ENCODE measurements at places on chromosomes 5 and 9. TPM values are rescaled to one million over a fixed set of nuclear protein-coding genes. Genes with fewer than 3 reads are reported as not detected.

Gene HACD4
- total RNA-seq = 1.4 TPM

Gene SELENOP
- total RNA-seq = 2.6 TPM

Gene STPG3
- not detected for total RNA-seq

Gene C8G
- total RNA-seq = not detected

Gene GCNT4
- 2.7 TPM for total RNA-seq

Gene MARVELD2
- 0.53 TPM for total RNA-seq

Gene PPP3R2
- not detected for total RNA-seq

Gene FCN2
- not detected for total RNA-seq

Gene CSF2
- total RNA-seq = not detected

Gene TNFSF15
- total RNA-seq = under 0.01 TPM

Gene ACTBL2
- total RNA-seq = 0.23 TPM

Gene PCDHB10
- 0.68 TPM for total RNA-seq

Gene PLCXD3
- total RNA-seq = 2.5 TPM

Gene MARCHF11
- not detected for total RNA-seq

Gene CTSV
- total RNA-seq = 1.9 TPM

Gene GAPT
- total RNA-seq = not detected

Gene CCNJL
- total RNA-seq = 1.6 TPM

Gene ECPAS
- 81.3 TPM for total RNA-seq

Gene AQP7
- 1.6 TPM for total RNA-seq

Gene AKNA
- total RNA-seq = 6.1 TPM

Gene KLF9
- 16.4 TPM for total RNA-seq

Gene TEK
- 29.1 TPM for total RNA-seq

Gene SH2D3C
- total RNA-seq = 0.08 TPM

Gene GLDC
- 4.2 TPM for total RNA-seq

Gene CEL
- 0.15 TPM for total RNA-seq

Gene SUSD3
- 0.23 TPM for total RNA-seq

Gene CDH9
- not detected for total RNA-seq

Gene PCDHA4
- 0.23 TPM for total RNA-seq

Gene TTC33
- 14.9 TPM for total RNA-seq

Gene CCDC192
- total RNA-seq = not detected

Gene CD72
- 0.30 TPM for total RNA-seq

Gene DCAF12
- 9.1 TPM for total RNA-seq

Gene BTNL9
- not detected for total RNA-seq

Gene ABCA2
- 13.4 TPM for total RNA-seq

Gene OBP2B
- not detected for total RNA-seq

Data from smooth muscle cell of the coronary artery (primary cell).